Brain pericyte (primary cell): ENCODE measurements at places on chromosomes 1 and 21.

DNA sequence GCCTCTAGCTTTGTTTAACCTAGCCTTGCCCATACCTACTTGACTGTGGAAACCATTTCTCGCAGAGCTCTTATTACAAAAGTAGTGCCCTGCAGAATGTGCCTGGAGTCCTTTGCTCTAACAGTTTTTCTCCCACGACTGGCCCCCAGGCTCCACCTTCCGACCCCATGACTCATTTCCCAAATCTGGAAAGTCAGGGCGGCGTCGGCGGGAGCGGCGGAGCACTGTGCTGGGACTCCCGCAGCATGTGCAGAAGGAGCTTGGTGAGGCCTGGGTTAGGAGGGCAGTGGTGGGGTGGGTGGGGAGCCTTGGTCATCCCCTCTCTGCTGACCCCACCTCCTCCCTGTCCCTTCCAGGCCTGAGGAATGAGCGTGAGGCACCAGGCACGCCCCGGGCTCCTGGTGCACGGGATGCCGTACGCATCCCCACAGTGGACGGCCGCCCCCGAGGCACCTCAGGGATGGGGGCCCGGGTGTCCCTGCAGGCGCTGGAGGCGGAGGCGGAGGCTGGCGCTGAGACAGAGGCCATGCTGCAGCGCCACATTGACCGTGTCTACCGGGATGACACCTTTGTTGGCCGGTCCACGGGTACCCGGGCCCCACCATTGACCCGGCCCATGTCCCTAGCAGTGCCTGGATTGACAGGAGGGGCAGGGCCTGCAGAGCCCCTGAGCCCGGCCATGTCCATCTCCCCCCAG, 47.5 kb downstream of the YARS1 start:
- DNase-seq: no peak

DNA sequence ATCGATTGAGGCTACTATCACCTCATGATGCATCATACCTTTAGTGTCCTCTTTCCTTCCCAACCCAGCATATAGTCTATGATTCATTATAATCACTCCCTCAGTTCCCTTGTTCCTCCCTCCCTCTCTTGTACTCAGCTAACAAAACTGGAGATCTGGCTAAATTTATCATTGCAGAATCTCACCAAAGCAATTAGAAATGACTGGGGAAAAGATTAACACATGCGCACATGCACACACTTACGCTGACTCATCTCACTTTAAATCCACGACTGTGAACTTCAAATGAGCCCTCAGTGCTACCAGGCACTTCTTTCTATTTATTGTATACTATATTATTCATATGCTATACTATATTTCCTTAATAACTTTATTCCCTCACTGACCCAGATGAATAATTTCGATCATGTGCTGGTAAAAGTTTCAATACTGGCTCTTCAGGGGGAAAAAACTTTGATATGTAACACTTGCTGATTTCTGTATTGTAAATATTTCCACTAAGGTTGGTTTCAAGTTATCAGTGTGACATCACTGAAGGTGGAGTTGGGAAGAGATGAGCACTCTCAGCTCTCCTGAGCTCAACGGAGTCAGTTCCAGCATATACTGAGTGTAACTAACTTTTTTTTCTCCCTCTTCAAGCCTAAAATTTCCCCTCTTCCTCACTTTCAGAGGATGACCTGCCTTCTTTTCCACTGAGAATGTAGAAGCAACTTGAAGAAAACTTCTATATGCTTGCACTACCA, 613.7 kb upstream of the B3GALT2 start:
- DNase-seq: no peak

DNA sequence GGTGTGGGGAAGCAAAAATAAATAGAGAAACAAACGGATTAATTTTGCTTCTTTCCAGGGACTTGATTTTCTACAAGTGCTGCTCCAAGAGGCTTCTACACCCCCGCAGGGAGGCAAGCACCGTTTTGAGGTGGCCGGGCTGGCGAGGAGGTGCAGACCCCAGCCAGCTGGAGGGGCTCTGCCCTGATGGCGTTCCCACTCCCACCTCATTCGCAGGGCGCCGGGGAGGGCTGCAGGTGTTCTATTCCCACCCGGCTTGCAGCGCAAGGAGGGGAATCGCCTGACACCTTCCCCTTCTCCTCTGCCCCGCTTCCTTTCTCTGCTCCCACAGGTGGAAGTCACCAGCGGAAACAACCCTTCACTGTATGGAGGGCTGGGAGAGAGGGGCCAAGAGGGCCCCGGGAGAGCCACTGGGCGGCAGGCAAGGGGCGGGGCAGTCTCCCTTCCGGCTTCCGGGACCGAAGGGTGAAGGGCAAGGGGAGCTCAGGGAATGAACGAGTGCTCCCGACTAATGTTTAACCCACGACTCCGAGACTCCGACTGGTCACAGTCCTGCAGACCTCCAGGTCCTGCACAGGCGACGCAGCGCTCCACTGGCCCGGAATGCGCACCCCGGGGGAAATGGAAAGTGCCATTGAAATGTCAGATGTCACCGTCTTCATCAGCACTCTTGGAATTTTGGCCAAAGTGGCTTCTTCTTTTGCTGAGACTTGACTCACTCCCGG, 29.1 kb downstream of the TEX35 start:
- DNase-seq: no peak

DNA sequence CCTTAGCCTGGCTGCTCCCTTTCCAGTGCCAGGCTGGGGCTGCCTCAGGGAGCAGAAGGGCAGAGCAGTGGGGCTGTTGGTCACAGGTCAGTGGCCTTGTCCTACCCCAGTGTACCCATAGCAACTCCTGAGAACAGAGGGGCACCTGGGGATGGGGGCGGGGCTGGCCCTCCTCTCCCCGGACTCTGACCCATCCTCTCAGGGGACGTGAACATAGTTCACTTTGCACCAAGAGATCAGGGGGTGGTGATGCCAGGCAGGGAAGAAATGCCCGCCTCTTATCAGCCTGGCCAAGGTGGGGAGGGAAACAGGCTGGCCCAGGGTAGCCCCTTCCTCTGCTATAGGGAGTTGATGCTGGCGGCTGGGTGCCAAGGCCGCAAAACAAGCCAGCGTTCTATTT, 4.9 kb downstream of the ETNK2 start:
- no peak for DNase-seq

GRCh38 chr1:67741121-67741520, 56.1 kb downstream of the GADD45A start:
- no peak for DNase-seq

- DNase-seq: no peak
Measured at GRCh38 chr21:23853796-23854379, 1753.4 kb downstream of the MRPL39 start.

DNA sequence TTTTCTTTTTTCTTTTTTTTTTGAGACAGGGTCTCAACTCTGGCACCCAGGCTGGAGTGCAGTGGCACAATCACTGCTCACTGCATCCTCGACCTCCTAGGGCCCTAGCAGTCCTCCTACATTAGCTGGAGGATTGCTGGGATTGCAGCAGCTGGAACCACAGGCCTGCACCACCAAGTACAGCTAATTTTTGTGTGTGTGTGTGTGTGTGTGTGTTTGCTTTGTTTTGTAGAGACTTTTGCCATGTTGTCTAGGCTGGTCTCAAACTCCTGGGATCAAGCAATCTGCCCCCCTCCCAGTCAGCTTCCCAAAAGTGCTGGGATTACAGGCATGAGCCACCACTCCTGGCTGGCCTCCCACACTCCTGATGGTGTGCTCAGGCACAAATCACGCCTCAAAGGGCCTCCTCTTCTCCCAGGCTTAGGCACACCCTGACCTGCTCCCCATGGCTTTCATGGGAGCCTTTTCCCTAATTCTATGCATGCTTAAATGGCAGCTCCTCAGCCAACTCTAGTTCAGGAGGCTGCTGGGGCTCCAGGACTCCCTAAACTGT, 9.4 kb downstream of the FAM229A start:
- no peak for DNase-seq

GRCh38 chr1:98989556-98989907, 15.1 kb downstream of the PLPPR5 start:
- DNase-seq: no peak

DNA sequence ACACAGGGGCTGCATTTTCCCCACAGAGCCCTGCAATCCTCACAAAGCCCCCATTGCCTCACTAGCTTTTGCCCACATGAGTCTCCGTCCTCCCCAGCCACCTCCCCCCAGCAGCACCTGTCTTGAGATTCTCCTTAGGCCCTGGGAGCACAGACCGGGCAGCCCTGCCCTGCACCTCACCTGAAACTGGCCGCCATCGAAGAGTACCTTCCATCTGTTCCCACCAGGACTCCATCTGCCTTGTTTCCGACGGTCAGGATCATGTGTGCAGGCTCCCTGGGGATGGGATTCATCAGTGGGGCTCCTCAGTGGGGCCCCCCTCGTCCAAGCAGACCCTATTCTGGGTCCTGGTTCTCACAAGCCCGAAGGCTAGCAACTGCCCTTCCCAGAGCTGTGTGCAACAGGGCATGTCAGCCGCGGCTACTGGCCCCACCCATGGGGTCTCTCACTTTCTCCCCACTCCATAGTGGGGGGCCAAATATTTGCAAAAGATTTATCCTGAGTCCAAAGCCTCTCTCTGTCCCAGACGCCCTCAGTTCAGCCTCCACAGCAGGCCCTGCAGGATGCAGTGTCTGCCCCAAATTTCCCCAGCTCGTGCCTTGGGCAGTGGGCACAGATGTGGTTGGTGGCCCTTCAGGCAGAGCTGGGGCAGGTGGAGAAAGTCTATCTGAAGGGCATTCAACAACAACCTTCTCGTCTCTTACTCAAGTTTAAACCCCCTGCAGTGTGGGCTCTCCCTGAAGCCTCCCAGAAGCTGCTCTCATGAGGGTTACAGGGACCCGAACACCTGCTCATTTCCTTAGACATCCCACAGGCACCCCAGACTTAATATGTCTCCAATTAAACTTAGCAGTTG, 4.8 kb downstream of the PDZK1IP1 start:
- no peak for DNase-seq

DNA sequence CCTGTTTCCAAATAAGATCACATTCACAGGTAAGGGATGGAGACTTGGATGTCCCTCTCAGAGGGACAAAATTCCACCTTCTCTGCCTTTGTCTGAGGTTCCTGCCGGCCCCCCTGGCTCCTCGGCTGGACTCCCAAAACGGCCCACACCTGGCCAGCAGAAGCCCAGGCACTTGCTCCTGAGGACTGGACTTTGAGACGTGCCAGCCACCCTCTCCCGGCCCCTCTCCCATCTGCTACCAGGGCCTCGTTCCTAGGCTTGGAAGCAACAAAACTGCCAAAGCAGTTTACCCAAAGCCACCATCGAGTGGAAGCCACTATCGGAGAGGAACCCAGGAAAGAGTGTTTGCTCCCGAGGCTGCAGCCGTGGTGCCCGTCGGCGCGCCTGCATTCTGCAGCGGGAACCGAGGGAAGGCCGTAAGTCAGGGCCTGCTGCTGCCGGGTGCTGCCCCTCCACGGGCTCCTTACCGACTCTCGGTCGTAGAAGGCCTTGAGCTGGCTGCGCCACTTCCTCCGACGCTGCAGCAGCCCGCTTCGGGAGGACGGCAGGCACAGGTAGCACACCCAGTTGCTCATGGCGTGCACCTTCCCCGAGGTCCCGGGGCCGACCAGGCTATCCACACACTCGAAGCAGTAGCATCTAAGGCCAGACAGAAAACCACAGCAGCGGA, 3.5 kb downstream of the DNMT3L start:
- no peak for DNase-seq

DNA sequence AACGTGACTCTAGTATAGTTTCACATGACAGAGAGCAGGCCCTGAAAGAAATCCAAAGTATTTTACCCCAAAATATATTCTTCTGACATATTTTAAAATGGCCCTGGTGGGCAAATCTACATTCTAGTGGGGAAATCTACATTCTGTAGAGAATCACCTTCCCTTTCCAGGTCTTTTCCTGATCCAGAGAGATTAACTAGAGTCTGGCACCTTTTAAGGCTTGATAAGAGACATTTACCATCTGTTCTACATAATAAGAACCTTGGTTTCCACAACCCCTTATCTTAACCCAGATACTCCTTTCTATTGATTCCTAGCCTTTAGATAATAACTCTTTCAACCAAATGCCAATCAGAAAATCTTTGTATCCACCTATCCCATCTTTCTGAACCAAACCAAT, 17.0 kb upstream of the L1TD1 start:
- no peak for DNase-seq

DNA sequence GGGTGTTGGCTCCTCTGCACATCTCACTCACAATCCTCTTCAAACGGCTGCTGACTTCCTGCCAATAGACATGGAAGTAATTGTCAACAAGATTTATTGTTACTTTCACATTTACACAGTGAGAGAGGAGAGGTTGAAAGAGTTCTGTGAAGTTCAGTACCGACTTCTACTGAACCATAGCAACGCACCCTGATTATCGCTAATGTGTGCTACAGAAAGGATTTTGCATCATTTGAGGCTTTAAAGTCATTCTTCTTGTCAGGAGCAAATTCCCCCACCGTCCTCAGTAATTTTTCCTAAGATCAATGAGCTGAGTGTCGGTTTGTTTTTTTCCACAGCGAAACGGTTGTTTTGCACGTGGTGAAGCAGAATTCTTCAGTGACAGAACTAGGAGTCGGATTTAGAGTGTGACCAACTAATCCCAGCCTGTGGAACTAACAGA, 361.0 kb downstream of the ADGRL2 start:
- DNase-seq: no peak
